ENCODE measurements at places on chromosomes 5 and 9.

DNA sequence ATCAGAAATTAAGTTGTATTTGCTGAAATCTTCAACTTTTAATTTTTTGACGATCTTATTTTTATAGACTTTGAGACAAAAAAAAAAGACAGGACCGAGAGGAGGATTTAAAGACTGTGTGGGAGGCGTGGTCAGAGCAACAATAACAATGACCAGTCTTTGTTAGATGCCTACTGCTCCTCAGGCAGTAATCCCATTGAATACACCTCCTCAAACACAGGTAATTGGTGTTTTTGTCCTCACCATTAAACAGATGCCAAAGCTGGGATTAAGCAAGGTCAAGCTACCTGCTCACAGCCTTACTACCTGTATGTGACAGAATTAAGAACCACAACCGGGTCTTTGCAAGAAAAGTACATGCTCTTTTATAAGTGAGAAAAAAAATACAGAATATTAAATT is 233.3 kb upstream of the GRAMD2B start:
- no peak for DNase-seq

DNA sequence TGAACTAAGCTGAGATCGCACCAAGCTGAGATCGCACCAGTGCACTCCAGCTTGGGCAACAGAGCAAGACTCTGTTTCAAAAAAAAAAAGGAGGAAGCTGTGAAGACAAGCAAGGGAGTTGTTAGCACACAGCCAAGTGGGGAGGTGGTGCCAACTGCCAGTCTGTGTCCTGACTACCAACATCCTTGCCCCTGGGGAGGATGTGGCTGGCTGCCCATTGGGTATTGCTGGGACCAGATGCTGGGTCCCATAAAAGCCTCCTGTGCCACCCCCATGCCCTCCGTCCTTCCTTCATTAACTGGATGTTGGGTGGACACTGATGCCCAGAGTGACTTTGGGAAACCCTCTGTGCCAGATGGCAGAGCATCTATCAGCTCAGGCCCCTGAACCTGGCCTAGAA is 157.1 kb upstream of the COL5A1 start:
- DNase-seq = no peak

GRCh38 chr9:28317745-28318144 is 744.5 kb upstream of the C9orf72 start:
- no peak for DNase-seq

DNA sequence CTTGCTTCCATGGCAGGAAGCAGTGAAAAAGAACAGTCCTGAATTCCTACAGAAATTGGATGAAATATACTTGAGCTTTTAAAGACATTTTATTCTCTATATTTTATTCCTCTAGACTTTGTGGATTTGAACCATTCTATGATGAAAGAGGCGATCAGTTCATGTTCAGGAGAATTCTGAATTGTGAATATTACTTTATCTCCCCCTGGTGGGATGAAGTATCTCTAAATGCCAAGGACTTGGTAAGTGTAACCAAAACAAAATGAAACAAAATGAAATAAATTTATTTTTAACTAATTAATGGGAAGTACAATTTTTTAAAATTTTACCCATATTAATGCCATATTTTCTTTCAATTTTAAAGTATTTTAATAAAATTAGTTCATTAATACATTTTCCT is 34.1 kb downstream of the STARD4 start:
- no peak for DNase-seq

DNA sequence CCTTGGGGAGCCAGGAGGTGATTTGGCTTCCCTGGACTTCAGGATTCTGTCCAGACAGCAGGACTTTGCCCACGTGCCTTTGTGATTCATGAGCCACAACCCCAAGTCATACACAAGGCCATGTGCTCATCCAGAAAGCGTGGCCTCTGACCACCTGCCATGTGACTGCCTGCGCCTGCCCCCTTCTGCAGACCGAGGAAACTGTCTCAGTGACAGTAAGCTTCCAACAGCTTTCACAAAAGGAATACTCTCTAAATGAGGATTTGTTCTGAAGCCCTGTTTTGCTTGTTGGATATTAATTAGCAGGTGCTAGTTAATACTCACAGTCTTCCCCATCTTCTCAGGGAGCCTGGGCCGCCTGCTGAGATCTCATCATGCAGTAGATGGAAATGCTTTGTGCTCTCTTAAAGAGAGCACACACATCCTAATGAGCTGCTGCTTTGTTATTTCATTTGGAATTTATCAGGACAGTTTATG is 36.9 kb upstream of the ANGPTL2 start:
- no peak for DNase-seq

- no peak for DNase-seq
These were observed 197.1 kb downstream of the ZNF462 start for GRCh38 chr9:107060062-107060461.

DNA sequence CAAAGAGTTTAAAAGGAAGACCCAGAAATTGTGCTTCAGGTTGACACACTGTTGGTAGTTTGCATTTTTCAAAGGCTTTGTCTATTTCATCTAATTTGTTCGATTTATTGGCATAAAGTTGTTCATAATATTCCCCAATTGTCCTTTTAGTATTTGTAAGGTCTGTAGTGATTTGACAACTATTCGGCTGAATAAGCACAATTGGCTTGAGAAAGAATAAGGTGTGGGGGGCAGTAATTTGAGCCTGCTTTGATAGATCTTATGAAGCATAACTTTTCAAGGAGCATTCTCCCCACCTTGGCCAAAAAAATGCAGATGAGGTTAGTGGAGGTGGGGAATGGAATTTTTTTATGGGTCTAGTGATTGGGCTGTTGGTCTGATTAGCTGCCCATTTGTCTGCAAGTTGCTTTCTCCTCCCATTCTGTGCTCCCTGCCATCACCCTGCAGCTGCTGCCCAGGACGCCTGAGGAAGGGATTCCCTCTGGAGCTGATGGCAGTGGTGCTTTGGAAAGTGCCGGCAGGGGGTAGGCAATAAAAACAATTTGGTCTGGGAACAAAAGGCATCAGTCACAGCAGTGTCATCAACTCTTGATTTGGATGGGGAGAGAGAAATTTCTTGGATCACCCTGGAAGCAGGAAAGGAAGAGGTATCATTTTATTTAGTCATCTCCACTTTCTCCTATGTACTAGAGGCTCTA is 26.6 kb downstream of the WNT8A start:
- DNase-seq = no peak

DNA sequence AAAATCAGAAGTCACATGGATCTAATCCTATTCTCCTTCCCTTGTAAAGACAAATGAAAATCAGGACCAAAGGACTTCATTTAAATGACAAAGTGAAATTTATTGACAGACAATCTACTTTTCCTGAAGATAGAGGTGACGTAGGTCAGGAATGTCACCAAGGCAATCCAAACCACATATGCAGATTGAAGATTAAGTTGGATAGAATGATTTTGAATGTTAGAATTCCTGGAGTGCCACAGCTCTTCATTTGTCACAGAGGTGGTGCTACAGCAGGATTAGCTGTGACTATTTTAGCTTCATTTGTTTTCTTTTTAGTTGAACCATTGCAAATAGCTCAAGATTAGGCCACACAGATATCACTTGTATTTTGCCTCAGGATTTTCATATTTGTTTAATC is 736.0 kb upstream of the ARRDC3 start:
- DNase-seq = no peak

GRCh38 chr5:113663879-113664541 is 150.5 kb downstream of the YTHDC2 start:
- DNase-seq = peak; percentile 13

DNA sequence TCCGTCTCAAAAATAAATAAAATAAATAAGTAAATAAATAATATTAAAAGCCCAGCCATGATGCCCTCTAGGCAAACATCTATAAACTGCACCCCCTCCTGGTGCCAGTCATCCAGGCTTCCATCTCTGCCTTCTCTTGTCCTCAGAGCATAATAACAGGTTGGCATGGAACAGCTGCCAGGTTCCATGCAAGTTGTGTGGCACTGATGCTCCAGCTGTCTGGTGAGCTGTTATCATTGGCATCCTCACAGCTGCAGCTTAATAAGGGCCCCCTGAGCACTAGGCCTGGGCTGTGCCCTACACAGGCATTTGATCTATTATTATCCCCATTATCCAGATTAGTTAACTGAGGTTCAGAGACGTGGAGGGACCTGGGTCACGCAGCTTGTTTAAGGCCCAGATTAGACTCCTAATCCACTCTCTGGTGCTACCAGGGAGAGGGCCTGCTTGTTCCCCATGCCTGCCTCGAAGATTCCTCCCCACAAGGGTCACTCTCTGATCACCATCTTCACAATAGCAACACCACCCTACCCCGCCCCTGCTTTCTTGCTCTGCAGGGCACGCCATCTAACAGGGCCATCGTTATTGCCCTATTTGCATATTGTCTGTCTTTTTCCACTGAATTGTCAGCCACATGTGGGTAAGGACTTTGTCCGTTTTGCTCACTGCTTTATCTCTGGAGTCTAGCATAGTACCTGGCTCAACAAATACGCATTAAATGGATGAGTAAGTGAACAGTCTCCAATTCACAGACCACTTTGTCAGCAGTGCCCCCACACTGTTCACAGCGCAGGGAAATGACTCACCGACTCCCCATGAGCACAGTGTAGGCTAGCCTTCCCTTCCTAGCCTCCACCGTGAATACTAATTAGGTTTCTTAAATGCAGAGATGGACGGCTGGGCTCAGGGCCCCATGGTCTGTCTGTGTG is 1.5 kb upstream of the DNM1 start:
- DNase-seq = no peak

DNA sequence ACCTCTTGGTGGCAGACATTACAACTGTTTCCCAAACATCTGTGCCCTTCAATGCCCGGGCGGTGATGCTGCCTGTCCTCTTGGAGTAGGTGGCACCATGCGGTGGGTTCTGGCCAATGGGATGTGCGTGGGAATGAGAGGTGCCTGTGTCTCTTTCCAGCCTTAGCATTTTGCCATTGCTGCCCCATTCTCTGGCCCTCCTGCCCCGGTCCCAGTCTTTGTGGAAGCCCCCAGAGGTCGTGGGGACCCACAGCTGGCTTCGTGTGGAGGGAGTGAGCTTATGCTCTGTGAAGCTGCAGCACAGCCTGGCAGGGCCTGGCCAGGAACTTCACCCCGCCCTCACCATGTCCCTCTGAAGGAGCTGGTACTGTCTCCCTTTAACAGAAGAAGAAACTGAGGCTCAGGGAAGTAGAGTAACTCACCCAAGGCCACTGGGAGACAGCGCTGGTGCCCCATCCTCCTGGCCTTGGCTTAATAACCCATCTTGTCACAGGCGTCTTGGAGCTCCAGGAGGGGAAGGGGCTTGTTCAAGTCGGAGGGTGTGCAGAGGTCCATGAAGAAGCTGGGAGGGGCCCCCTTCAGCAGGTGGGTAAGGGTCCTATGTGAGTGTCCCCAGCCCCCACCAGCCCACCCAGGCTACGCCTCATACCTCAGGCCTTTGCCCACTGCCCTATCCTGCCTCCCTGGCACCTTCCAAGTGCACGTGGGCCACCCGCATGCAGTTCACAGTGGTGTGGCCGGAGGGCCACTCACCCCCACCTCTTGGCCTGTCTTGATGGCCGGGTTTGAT is 173.6 kb downstream of the GAPVD1 start:
- no peak for DNase-seq

GRCh38 chr5:88396751-88397281 is 128.2 kb upstream of the TMEM161B start:
- no peak for DNase-seq

- DNase-seq = no peak
These were observed 1.1 kb upstream of the MAN2A1 start for GRCh38 chr5:109688630-109688969.

GRCh38 chr9:72356041-72356582 is 8.9 kb downstream of the ZFAND5 start:
- DNase-seq = no peak

DNA sequence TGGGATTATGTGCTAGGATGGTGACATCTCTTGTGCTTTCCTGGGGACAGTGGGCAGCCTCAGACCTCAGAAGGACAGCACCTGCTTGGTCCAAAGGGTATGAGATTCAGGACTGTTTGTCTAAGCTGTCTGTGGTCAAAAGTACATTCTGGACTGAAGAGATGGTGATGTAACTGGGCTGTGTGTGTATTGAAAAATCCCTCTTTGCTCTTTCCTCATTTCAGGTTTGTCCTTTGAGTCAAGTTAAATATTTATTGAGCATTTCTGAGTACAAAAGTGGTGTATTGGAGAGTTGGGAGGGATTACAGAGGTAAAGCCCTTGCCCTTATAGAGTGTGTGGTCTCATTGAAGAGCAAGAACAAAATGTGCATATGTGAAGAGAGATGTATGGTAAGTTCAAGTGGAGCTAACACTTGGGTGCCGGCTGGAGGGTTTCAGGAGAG is 46.7 kb downstream of the RCL1 start:
- DNase-seq = no peak

DNA sequence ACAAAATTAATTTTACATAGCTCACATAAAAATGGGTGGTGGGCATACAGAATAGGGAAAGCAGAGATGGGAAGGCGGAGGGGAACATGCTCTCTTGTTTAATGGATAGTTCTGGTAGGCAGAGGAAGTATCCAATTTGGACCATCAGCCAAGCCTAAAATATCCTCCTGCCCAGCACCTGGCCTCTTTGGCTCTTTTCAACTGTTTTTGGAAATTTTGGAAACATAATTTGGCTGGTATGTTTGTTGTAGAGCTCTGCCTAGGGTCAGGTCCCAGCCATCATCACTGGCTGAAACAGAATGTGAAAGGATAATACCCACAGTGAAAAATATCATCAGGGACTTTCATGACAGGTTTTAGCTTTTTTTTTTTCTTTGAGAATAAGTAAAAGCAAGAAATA is 467.3 kb upstream of the DMAC1 start:
- DNase-seq = no peak

- no peak for DNase-seq
These were observed 60.5 kb downstream of the DAP start for GRCh38 chr5:10700516-10700915.

DNA sequence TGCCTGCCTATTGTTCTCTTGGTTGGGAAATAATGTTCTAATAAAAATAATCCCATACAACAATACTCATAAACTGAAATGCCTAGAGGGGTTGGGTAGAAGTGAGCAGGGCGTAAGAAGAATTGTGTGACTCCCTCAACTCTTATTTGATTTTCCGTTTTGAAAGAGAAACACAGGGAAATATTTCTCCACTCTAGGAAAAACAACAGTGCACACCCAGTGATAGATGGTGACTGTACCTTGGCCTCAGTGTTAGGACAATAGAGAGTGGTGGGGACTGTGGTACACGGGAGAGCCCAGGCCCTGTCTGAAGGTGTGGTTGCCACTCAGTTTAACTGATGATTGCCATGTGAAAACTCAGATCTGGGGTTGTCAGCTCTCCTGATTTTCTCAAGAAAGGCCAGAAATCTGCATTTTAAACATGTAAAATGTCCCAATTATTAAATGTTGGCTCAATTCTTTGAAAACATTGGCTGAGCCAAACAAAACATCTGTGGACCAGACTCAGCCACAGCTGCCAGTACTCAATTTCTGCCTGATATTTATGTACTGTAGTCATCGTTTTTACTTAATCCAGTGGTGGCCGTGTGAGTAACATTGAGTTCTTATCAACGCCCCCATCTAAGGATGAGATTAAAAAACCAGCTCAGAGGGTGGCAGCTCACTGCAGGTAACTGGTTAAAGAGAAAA is 103.8 kb upstream of the ZNF618 start:
- DNase-seq = no peak
